ENCODE measurements at places on chromosomes 6 and 20. TPM values are rescaled to one million over a fixed set of nuclear protein-coding genes. Genes with fewer than 3 reads are reported as not detected.

PTGIS gene
- not detected for total RNA-seq

ESR1 gene
- not detected for total RNA-seq

GSTA3 gene
- total RNA-seq = not detected

ERVFRD-1 gene
- total RNA-seq = not detected

AP5S1 gene
- total RNA-seq = 12.0 TPM

All from airway epithelial cell (primary cell).